ENCODE measurements at places on chromosomes 3 and 15.

DNA sequence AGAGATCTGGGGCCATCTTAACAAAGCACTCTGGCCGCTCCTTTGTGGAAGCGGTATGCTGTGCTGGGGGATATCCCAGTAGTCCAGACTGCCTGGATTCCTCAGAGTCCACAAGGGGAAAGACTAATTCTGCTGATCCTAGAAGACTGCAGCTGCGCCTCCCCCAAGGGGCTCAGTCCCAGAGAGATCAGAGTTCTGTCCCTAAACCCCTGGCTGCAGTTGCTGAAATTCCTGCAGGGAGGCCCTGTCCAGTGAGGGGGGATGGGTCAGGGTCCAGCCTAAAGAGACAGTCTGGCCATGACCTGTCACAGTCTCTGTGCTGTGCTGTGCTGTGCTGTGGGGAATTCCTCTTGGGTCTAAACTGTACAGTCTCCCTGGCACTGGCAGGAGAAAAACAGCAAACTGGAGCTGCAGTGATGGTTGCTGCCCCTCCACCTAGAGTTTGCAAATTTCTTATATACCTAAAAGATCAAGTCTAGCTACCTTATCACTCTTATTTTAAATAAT is 575.1 kb upstream of the UBE2E2 start:
- no peak for DNase-seq

DNA sequence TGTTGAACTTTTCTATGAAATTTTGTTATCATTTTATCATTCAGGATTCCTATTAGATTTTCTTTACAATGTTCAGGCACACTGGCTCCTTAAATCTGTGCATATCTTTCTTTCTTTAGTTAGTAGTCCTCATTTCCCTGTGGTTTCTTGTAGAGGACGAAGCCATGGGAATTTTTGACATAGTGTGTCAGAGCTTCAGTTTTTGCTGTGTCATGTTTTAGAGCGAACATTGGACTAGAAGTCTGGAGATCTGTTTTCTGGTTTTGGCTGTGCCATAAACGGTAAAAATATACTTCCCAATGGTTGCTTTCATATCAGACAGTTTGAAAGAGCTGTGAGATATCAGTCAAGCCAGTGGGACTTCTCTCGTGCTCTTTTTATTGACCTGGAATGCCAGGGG is 105.2 kb downstream of the CHCHD4 start:
- no peak for DNase-seq

- peak; percentile 81 for DNase-seq
Observed at GRCh38 chr15:100349696-100350433, 8.1 kb upstream of the ADAMTS17 start.

GRCh38 chr3:177781686-177782161 is 584.4 kb upstream of the TBL1XR1 start:
- DNase-seq = no peak

- DNase-seq = no peak
Observed at GRCh38 chr15:75065467-75065850, 42.1 kb downstream of the PPCDC start.

DNA sequence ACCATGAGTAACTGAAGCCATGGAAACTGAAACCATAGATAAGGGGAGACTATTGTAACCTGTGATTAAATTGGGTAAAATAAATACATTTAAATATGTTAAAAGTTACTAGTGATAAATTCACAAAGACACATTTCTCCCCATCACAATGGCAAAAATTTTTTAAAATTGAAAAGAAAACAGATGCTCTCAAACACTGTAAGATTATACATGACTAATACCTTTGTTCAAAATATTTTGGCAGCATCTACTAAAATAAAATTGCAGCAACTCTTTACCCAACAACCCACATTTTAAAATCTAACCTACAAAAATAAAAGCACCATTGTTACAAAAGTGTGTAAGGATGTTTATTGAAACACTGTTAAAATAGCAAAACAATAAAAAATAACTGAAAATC is 93.3 kb downstream of the CLASP2 start:
- no peak for DNase-seq

DNA sequence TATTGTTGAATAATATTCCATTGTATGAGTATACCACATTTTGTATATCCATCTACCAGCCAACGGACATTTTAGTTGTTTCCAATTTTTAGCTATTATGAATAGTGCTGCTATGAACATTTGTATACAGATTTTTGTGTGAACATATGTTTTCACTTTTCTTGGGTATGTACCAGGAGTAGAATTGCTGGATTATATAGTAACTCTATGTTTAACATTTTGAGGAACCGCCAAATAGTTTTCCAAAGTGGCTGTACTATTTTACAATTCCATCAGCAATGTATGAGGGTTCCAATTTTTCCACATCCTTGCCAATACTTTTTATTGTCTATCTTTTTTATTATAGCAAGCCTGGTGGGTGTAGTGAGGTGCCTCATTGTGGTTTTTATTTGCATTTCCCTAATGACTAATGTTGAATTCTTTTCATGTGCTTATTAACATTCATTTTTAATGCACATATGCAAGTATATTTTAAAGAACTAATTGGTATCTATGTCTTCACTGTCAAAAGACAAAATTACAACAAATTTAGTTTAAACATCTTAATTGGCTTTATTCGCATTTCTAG is 77.5 kb upstream of the PIAS1 start:
- no peak for DNase-seq

DNA sequence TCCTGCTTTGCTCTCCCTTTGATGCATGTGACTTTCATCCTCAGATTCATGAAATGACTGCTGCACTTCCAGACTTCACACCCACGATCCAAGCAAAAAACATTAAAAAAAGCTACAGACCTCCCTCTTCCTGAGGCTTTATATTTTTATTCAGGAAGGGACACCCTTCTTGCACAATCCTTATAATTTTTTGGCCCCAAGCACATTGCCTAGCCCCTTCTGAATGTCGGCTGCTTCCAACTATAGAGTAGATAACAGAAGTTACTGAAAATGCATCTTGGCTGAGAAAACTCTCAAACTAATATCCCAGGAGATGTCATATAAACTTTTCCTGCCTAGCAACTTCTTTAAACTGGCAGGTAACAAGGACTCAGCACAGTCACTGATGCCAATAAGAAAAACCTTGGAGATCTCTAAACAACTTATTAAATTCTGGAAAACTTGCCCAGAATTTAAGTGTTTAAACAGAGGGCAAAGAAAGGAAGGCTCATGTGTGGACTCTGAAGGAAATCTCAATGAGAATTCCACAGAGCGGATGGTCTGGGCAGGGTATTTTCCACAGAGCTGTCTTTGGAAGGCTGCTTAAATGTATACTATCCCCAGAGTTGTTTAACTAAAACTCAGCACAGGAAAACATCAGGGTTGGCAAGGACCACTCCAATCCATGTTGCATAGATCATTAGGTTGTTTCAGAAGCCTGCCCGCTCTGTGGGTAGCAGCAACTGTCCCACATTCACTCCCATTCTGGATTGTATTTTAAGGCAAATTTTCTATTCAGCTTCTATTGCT is 746.8 kb upstream of the LMCD1 start:
- no peak for DNase-seq

DNA sequence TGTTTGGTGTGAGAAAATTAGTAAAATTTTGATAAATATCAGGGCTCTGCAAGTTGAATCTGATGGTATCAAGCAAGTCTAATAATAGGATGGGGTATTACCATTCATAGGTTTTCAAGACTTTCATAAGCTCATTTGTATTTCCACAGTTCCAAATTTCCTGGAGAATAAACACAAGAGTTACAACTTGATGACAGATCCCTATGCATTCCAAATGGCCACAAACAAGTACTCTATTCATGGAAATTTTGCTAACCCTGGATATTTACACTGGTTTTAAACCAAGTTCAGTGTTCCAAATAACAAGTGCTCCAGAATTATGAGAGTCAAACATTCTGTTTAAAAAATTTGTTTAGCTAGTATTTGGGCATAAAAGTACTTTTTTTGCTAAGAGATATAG is 75.0 kb upstream of the CNTN6 start:
- no peak for DNase-seq

- no peak for DNase-seq
Observed at GRCh38 chr3:129590215-129590614, 16.3 kb downstream of the PLXND1 start.

DNA sequence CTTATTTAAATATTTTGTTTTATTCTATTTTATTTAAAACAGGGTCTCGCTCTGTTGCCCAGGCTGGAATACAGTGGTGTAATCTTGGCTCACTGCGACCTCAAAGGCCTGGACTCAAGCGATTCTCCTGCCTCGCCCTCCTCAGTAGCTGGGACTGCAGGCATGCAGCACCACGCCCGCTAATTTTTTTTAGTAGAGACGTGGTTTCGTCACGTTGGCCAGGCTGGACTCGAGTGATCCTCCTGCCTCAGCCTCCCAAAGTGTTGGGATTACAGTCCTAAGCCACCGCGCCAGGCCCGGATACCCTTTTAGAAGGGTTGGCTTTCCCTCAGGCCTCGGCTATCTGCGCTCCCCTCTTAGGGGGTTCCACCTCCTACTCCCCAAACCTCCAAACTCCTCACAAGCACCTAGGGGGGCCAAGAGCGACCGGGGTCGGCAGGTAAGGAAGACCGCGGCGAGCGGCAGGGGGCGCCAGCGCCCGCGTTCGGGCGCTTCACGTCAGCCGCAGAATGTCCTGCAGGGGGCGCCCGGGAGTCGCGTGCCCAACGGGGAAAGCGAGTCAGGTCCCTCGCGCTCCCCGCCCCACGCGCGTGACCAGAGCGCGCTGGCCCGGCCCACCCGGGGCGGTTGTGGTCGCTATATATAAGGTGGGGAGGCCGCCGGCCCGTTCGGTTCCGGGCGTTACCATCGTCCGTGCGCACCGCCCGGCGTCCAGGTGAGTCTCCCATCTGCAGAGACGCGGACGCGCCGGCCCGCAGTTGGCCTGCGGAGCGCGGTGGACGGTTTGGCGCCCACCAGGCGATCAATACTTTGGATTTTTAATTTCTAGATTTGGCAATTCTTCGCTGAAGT is 51.8 kb upstream of the GATM start:
- peak; percentile 86 for DNase-seq

DNA sequence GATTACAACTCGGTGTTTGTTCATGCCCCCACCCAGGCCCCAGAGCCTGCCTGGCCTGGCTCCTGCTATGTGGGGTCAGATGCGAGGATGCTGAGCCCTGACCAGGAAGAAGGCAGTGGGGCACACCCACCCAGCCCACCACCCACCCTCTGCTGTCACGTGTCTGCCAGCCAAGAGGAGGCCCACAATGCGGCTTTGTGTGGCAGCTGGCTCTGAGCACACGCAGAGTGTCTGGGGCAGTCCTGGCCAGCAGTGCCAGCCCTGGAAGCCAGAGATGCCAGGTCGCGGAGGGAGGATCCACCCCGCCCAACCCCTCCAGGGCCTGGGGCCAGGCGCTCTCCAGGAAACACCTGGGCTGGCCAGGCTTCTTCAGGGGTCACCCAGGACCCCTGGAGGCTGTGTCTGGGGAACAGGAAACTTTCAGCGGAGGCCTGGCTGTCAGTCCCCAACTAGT is 26.4 kb upstream of the KLF13 start:
- DNase-seq = no peak

DNA sequence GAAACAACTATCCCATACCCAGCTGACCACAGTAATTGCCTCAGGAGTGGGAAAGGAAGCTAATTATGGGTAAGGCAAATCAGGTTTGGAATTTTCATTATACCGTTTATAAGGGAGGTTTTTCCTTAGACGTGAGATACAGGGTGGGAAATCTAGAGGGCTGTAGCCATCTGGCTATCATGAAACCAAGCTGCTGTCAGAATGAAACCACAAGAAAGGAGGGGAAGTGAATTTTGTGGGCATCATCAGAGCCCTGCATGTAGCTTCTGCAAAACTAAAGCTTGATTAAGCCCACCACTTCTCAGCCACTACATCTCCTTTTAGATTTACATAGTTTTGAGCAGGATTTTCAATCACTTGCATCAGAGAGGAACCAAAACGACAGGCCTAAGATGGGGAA is 893.5 kb downstream of the TUSC7 start:
- no peak for DNase-seq

DNA sequence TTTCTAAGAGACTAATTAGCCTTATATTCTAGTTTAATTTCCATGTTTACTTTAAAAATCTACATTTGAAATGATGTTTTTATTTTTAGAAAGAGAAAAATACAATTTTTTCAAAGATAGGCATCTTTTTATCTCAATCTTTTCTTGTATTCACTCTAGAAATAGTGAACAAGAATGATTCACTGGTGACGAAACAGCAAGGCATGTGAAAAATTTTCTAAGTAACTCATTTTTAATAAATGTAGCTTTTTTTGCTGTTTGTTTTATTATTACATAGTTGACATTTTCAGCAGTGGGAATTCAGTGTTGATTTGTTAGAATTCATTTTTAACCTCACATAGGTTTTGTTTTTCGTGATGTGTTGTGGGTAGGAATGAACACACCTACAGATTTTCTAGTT is 1226.4 kb downstream of the NSUN3 start:
- DNase-seq = no peak

Data from stimulated activated CD4-positive, alpha-beta T cell treated with anti-CD3 and anti-CD28 coated beads, Interleukin-1b, Interleukin-23, amount 100 ng/mL, for 24 hours (primary cell).